ENCODE measurements at places on chromosomes 7 and 10. TPM values are rescaled to one million over a fixed set of nuclear protein-coding genes. Genes with fewer than 3 reads are reported as not detected.
A peak's percentile ranks its signal among the peaks of the same experiment; 100 is the strongest.

DNA sequence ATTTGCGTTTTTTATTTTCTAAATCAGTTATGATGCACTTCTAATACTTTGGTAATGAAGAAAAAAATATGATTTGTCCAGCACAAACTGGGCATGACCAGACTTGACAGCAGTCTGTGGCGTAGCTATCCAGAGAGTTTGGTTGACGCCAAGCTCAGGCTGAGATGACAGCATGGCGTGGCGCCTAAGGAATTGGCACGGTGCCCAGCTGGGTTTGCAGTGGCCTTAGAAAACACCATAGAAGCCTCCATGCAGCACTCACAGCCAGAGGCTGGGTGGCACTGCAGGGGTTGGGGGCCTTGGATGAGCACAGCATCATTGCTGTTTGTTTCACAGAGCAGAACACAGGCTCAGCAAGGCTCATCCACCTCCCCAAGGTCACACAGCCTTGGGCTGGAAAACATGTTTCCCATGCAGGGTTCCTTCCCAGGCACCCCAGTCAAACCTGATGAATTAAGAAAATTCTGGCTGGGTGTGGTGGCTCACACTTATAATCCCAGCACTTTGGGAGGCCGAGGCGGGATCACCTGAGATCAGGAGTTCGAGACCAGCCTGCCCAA, 88.9 kb downstream of the GTF2IRD1 start:
- DNase-seq, result no peak

DNA sequence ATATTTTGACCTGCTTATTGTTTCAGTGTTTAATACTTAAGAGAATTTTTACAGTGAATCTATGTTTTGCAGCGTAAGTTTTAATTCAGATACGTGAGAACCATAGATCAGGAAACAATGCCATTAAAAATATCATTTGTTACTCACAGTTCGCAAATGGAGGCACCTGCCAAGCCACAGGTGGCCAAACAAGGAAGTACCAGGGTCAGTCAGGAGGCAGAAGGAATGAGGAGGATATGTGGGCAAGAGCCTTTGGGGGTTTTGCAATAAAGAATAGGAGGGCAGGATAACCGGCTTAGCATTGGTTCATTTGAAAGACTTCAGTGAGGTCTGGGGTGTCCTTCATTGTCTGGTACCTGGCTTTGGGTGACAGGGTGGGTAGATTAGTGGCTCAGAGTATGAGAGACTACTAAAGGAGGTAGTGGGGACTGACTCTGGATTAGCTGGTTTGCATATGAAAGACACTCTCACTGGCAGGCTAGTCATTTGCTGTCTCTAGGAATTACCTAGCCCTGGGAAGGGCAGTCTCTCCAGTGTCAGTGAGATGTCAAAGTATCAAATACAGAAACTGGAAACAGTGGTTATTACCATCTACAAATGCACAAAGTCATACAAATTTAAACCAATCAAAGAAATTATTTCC, 132.2 kb upstream of the CAV2 start:
- no peak for DNase-seq

- DNase-seq, result no peak
These were observed 6.0 kb downstream of the TAS2R40 start for GRCh38 chr7:143227806-143228205.

GRCh38 chr7:42143711-42144600, 93.1 kb downstream of the GLI3 start:
- DNase-seq, result no peak

- DNase-seq, result peak; percentile 34
These were observed 11.4 kb downstream of the NPVF start for GRCh38 chr7:25216837-25217236.

GRCh38 chr7:122651451-122651850, 47.5 kb downstream of the RNF133 start:
- no peak for DNase-seq

DNA sequence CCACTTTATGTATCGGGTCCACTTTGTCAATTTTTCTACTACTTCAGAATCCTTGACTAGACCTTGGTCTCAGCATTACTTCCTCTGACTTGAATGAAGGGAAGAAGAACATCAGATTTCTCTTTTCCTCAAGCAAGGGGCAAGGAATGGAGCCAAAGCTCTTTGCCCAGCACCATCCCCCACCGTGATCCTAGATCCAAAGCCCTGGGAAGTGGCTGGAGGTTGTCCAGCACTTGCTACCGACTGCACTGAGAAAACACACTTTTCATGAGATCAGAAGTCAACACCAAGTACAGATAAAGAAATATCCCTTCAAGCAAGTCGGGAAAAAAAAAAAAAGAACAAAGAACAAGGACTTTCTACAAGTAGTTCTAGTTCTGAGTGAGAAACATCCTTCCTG, 102.1 kb upstream of the DDC start:
- DNase-seq, result no peak

DNA sequence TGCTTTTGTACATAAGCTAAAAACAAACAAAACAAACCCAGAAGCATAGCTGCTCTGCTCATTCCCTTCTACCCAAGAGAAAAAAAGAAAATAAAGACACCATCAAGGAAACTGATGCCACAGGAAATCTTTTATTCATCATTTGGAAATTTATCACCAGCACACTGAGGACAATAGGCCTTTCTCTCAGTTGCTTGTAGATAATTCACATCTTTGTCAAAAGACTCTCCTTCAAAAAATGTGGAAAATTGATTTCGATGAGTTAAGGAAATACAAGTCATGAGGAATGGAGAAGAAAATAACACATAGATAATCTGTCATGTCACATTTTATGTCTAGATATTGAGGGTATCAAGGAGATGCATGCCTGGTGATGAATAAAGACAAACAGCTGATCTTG, 53.5 kb downstream of the ZNF37A start:
- DNase-seq, result no peak

DNA sequence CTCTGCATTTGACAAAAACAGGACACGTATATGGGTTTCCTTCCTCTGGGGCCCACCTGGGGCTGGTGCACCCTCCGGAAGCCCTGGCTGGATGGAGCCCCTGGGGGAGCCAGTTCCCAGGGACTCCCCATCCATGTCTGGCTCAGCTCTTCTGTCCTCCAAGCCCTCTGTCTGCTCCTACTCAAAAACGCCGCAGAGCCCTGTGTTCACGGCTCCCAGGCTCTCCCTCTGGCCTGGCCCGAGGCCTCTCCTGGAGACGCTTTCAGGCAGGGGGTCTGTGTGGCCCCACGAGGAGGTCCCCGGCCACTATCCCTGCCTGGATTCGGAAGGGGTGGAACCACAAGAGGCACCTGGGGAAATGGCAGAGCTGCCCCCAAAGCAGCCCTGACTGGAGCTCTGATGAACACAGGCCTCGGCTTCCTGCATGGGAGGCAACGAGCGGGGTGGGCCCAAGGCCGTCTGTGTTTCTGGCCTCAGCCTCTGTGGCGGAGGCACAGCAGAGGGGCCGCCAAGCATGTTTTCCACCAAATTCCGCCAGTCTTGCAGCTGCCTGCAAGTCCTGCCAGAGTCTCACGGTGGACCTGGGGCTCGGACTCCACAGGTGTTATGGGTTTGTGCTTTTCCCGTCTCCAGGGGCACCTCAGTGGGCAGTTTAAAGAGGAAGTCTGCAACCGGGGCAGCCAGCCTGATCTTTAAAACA, 22.6 kb upstream of the INPP5A start:
- DNase-seq, result no peak

DNA sequence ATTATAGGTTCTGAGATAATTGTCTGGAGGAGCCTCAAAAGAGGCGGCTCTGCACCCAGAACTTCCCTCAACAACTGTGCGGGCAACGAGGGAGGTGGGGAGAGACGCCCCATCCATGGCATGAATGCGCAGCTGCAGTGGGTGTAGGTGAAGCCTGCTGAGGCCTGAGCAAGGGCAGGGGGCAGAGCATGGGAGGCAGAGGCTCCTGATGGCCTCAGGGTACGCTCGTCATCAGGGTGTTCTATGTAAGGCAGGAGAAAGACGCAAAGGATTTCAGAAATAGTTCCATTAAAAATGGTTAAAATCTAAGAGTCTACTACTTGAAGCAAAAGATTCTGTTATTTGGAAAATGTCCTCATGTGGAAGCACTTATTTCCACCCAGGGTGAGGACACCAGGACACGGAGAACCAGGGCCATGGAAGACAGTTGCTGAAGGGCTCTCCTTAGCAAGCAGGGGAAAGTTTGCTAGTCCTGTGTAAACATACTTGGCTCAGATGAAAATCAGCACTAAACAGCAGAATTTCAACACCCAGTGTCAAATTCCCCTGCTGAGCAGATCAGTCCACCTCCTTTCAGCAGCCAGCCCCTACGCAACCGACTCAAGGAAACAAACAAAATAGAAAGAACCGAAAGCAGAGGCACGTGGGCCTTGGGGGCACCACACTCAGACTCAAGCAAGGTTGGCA, 18.9 kb downstream of the INSIG1 start:
- no peak for DNase-seq

DNA sequence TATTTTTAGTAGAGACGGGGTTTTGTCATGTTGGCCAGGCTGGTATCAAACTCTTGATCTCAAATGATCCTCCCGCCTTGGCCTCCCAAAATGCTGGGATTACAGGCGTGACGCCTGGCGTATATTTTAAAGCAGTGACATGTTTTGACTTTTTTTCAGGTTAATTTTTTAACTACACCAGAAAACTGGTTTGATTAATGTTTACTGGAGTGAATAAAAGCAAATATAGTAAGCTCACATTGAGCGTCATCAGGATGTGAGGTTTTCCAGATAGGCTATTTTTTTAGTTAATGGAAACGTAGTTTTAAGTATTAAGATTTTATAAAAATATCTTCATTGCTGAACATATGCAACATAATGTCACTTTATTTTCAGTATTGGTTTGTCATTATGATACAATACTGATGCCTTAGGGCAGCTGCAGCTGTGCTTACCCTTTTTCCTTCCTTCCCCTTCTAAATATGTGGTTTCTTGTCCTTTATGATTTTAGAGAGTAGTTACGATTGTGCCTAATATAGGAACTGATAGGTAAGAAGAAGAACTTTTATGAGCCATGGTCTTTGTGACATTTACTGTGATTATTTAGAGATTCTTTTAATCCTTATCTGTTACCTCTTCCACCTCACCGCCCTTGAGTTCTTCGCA, 37.3 kb downstream of the TMEM60 start:
- DNase-seq, result no peak

DNA sequence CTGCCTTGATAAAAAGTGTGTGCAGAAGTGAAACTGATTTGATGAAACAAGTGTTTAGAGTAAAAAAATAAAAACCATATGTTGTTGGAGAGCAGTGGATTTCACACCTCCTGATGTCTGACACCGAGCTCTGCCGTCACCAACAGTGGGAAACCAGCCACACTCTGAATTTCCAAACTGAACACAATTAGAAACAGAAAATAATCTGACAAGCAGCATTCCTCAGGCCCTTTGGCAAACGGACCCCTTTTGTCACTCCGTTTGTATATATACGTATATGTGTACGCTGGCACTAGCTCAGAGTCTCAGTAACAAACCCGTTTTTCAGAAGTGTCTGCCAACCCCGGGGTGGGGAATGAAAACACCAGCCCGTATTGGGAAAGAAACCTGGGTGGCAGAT, 32.4 kb downstream of the TACC2 start:
- no peak for DNase-seq

GRCh38 chr10:123380491-123381085, 226.4 kb downstream of the BUB3 start:
- DNase-seq, result no peak

GRCh38 chr7:112161253-112162141, 44.7 kb downstream of the DOCK4 start:
- no peak for DNase-seq

GRCh38 chr10:100008708-100009282, 952 bp downstream of the DNMBP start:
- DNase-seq, result no peak

DNA sequence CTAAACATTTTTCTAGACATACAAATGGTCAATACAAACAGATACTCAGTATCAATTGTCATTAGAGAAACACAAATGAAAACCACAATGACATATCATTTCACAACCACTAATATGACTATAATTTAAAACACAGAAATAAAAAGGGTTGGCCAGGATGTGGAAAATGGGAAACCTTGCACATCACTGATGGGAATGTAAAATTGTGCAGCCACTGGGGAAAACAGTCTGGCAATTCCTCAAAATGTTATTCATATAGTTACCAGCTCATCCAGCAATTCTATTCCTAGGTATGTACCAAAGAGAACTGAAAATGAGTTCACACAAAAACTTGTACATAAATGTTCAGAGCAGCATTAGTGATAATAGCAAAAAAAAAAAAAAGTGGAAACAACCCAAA, 106.1 kb upstream of the LRRTM3 start:
- DNase-seq, result no peak

DNA sequence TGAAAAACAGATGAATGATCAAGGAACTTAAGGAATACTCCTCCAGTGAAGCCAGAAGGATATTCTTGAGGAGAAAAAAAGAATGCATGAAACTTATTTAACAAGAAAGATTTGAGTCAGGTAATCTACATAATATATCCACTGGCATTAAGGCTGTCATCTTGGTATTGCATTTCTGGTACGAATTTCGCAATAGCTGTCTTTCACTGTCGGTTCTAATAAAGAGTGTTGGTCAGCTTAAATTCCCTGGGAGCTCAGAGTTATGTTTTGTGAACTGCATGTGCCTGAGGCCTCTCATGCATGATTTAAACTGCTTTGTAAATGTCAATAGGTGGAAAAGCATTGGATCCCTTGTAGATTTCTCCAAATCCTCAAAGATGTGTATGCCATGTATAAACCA, 565.3 kb upstream of the GALNT17 start:
- DNase-seq, result no peak

- DNase-seq, result no peak
These were observed 258.6 kb downstream of the PAXIP1 start for GRCh38 chr7:154744256-154744860.

- no peak for DNase-seq
These were observed 201.1 kb upstream of the PLXNA4 start for GRCh38 chr7:132777414-132777813.

DNA sequence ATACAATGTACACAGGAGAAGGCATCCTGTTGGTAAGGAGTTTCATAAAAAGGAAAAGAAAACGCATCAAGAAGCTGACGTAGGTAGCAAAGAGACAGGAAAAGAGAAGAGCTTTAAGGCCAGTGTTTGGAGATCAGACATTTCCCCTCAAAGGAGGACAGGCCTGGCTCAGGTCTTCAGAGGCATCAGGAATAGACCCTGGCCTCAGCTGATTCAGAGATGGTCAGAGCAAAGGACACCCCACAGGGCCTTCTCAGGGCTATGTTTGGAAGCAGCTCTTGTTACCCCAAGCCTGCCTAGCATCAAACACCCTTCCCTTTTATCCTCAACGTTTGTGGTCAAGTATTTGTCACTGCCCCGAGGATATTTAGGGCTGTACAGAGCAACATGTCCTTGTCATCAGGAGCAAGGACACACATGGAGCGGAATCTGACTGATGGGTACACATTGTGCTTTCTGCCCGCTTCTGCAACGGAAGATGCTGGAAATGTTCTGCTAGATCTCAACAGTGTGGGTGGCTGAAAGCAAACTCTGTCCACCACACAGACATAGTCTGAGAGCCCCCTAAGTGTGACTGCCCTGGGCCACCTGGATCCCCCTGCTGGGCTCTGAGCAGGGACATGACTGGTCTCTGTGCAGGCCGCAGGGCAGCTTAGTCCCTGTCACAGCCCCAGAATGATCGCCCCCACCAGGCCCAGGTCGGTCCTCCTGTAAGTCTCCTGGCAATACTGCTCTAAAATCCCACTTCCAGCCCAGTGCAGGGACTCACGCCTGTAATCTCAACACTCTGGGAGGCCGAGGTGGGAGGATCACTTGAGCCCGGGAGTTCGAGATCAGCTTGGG, 1.0 kb upstream of the ZDHHC4 start:
- DNase-seq, result no peak

STEAP2 gene
- 0.05 TPM for total RNA-seq

AKR1B15 gene
- not detected for total RNA-seq

RPEL1 gene
- not detected for total RNA-seq

RBP4 gene
- not detected for total RNA-seq
